CD4-positive, alpha-beta T cell treated with Interleukin-15 for 4 hours (primary cell): ENCODE measurements at places on chromosomes 3 and 15.

- DNase-seq, result no peak
Measured at GRCh38 chr3:145939431-145939830, 221.6 kb downstream of the PLOD2 start.

GRCh38 chr3:23153436-23153835, 49.7 kb upstream of the UBE2E2 start:
- no peak for DNase-seq

DNA sequence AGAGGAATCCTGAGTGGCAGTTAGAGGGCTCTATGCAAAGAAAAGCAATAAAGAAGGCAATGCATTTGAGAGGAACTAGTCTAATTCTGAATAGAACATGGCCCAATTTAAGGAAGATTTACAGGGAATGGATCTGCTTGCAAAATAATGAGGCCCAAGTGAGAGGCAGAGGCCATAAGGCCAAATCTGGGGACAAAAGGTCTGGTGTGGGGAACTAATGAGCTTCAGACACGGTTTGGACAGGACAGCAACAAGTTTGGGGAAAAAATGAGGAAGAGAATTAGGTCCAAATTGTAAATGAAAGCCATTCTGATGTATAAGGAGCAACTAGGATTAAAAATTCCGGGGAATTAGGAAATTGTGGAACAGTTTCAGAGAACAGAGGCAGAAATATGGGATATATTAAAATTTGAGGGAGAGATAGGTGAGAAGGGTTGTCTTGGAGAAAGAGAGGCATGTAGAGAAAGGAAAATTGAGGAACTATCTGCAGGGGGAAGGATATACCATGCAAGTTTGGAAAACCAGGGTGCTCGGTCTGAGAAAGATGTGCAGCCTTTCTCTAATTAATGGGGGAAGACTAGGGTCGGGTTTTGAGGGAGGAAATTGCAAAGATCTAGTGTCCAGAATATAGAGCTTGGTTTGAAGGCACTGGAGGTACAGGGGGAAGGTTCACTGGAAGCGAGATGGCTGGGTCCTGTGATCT, 73.8 kb downstream of the RBPMS2 start:
- no peak for DNase-seq

DNA sequence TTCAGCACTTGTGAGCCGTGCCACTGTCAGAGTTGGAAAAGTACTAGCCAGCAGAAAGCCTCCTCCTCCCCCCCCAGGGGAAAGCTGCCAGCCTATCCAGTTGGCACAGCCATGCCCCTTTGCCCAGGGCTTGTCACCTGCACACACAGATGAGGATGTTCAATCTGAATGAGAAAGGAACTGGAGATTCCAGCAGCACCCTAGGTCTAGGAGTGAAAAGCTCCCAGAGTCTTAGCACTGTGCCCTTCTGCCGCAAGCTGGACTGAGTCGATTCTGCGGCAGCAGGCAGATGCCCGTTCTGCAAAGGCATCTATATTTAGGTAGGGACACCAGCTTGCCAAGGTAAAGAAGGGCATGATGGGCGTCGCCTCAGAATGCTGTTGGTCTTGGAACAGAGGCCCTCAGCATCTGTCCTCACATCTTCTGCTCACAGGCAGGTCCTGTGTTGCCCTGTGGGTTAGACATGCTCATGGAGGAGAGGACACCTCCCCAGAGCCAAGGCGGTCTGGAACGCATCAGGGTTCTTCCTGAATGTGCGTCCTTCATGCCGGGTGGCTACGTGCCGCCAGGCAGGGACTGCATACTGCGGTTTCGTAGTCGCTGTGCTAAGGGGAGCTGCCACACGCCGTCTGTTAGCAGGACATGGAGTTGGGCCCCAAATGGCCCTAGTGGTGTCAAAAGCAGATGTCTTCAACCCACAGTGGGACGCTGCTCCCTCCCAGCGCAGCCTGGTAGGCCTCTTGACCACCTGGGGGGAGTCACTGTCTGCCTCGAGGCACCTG, 109.5 kb downstream of the VGLL4 start:
- no peak for DNase-seq

- DNase-seq, result no peak
Measured at GRCh38 chr15:63452552-63453136, 51.7 kb upstream of the USP3 start.

DNA sequence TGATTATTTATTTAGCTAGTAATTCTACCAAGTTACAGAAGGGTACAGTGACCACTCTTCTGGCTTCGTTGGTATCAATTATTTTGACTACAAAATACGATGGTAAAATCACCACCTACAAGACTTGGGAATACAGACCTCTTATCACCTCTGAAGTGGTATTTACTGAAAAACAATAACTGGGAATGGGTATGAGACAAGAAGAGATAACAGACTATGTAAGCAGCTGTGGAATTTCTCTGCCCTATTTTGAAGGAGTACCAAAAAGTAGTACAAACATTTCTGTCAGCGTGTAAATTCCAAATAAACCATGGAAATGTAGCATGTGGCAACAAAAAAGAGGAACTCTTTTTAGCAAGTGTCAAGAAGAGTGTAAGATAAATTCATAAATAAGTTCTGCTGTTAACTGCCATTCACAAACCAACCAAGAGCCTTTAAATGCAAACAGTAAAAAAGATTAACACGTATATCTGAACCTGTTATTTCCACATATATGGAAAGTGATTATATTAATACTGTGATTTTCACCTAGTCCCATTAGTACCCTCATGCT, 77.0 kb upstream of the SLC12A8 start:
- no peak for DNase-seq

DNA sequence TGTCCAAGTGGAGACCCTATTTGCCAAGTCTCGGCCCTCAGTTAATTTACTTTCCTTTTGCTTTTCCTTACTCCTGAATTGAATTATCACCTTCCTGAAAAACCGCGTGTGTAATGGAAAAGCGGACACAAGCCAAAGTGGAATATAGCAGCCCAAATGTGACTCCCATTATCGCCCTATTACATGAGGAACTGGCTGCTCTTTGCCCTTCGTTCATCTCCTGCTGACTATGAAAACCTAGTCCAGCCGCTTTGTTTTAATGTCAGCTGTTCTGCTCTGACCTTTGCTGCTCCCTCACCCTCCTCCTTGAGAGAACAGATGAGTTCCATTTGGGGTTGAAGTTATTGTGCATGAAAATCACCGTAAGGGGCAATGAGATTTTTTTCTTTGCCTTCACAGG, 632.7 kb upstream of the SUCLG2 start:
- no peak for DNase-seq

- peak; percentile 80 for DNase-seq
Measured at GRCh38 chr3:53045518-53046170, at the start of gene SFMBT1. Gene SFMBT1, minus strand, starts transcription at chr3:53046073. Its CDS starts 76,945 bp downstream, at chr3:52969128.

DNA sequence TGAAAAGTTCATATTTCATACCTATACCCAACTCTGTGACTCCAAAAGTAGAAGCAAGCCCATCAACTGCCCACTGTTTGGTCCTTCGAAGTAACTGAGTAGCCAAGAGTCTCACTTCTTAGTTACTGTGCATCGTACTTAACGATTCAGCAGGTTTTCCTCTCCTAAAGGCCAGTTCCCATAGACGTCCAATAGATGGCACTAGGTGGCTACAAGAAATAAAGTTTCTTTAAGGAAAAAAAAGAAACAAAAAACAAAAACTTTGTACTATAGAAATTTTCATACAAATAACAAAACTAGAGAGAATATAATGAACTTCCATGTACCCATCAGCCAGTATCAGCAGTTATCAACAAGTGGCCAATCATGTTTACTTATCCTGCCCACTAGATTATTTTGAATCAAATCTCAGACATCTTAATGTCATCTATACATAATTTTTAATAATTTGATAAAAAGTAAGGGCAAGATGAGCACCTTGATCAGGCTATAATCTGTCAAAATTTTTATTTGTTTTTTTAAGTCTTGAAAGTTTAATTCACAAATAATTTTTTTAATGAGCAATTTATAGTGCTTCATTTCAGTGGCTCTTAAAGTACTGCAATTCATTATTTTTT, 63.8 kb upstream of the ACP3 start:
- DNase-seq, result peak; percentile 6

DNA sequence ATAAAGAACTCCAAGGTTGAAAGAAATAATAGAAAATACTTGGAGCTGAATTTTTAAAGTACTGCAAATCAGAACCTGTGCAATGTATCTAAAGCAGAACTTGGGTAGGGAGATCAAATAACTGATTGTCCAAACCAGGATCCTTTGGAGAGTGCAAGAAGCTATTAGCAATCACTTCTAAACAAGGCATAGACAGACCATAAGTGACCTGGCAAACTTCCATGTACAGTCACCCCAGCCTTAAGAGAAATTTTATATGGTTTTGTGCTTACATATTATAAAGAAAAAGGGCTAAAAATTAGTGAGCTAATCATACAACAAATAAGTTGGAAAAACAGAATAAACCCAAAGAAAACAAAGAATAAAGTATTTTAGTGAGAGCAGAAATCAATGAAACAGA, 35.2 kb downstream of the ETV5 start:
- DNase-seq, result no peak

DNA sequence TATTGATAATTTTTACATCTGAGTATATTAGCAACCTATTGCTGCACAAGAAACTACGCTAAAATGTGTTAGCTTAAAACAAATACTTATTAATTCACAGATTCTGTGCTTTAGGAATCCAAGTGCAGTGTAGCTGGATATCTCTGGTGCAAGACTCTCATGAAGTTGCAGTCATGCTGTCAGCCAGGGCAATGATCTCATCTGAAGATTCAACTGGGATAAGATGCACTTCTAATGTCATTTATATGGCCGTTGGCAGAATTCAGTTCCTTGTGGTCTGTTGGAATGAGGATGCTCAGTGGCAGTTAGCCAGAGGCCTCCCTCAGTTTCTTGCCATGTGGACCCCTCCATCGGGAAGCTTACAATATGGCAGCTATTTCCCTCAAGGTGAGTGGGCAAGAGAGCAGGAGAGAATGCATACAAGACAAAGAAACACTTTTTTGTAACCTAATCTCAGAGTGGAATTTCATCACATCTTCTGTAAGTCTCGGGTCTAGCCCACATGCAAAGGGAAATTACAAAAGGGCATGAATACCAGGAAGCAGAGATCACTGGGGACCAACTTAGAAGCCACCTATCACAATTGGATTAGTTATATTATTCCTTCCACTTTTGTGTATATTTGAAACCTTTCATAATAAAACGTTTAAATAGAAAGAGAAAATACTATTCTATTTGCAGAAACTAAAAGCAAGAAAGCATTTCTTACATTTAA, 61.6 kb downstream of the DPH6 start:
- DNase-seq, result no peak

GRCh38 chr15:93018574-93018973, 70.4 kb downstream of the RGMA start:
- no peak for DNase-seq

GRCh38 chr15:38252481-38253350, at the start of gene SPRED1:
Gene SPRED1, plus strand, starts transcription at chr15:38252836. Its CDS starts 350 bp downstream, at chr15:38253186.
- no peak for DNase-seq

- no peak for DNase-seq
Measured at GRCh38 chr3:112136046-112136445, 3.0 kb upstream of the GCSAM start.
